ENCODE measurements at places on chromosomes 7 and 10.

DNA sequence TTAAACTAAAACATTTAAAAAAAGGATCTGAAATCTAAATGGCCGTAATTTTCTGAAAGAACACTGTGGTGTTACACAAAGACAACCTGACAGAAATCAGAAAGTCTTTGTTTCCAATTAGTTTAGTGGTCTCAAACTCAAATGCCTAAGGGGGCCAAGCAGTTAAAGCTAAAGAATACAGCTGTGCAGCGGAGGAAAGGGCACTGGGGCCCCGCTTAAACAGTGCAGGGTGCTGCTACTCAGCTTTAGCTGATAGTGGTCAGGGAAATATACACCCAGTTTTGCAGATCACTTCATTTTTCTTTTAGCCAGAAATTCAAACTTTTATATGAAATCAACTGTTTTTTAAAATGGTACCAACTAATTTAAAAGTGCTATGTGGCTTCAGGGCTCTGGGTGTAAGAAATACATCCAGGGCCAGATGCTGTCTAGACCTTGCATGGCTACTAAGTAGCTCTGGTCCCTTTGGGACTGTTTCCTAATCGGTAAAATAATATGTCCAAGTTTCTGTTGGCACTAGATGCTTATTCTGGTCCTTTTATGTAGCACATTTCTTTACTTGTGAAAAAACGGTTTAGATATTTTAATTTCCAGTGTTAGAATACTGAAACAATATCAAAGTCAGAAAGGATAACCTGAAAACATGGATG is 161.8 kb upstream of the LAMB4 start:
- DNase-seq: no peak

DNA sequence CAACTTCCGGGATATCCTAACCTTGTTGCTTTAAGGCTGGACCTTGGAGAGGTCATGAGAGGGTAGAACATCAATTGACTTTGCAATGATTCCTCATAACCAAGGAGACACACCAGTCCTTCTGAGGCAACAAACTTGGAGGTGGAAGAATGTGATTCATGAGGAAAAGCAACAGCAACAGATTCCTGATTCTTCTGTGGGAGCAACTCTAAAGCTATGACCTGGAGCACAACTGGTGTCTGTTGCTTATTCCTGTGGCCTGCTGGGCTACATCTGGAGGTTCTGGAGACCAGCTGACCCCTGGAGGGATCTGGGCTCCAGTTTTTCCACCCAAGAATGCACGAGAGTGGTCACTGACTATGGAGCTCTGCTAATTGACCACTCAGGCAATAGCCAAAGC is 116.6 kb downstream of the CREB5 start:
- no peak for DNase-seq

GRCh38 chr10:98272245-98272644 is 4.3 kb upstream of the LOXL4 start:
- no peak for DNase-seq

DNA sequence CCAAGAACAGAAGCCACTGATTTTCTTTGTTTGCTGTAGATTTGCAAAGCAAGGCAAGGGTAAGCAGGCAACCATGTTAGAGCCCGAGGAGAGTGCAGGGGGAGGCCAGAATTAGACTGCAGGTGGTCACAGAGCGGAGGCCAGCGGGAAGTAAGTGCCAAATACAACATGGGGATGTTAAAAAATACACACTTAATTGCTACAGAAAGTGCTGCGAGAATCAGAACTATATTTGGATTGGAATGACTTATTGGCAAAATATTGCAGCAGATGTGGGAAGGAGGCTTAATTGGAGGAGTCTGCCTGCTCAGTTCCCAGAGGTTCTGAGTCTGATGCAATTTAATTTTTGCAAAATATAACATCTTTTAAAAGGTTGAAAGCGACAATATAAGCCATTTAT is 49.7 kb upstream of the ADCY1 start:
- DNase-seq: no peak

- no peak for DNase-seq
Observed at GRCh38 chr7:95421000-95421846, 13.6 kb downstream of the PON2 start.
